ENCODE measurements at places on chromosomes 2 and 18. TPM values are rescaled to one million over a fixed set of nuclear protein-coding genes. Genes with fewer than 3 reads are reported as not detected.

Gene CASP8
- 21.0 TPM for total RNA-seq

Gene ESPNL
- not detected for total RNA-seq

Gene OR6B2
- not detected for total RNA-seq

Gene HOXD3
- 4.6 TPM for total RNA-seq

Gene ERLEC1
- 35.3 TPM for total RNA-seq

Gene CD8A
- not detected for total RNA-seq

Gene FZD7
- not detected for total RNA-seq

Gene GKN2
- not detected for total RNA-seq

Gene DIPK1C
- not detected for total RNA-seq

Gene SLC14A1
- total RNA-seq = not detected

Gene CYP26B1
- 19.7 TPM for total RNA-seq

Gene STARD6
- total RNA-seq = not detected

Gene CYBRD1
- total RNA-seq = 9.6 TPM

Gene ACVR1C
- not detected for total RNA-seq

Gene TRPM8
- not detected for total RNA-seq

Gene FAM161A
- total RNA-seq = 1.5 TPM

Gene STON1
- 2.9 TPM for total RNA-seq

Gene C2orf15
- not detected for total RNA-seq

Gene SPATA3
- not detected for total RNA-seq

Gene ALPP
- not detected for total RNA-seq

Gene ST6GAL2
- total RNA-seq = not detected

Gene NT5C1B
- not detected for total RNA-seq

Gene SMAD7
- 10.4 TPM for total RNA-seq

Gene RMDN2
- 1.00 TPM for total RNA-seq

Measured in mammary microvascular endothelial cell (primary cell).